EL (cell line): ENCODE measurements at places on chromosomes 4 and X.

DNA sequence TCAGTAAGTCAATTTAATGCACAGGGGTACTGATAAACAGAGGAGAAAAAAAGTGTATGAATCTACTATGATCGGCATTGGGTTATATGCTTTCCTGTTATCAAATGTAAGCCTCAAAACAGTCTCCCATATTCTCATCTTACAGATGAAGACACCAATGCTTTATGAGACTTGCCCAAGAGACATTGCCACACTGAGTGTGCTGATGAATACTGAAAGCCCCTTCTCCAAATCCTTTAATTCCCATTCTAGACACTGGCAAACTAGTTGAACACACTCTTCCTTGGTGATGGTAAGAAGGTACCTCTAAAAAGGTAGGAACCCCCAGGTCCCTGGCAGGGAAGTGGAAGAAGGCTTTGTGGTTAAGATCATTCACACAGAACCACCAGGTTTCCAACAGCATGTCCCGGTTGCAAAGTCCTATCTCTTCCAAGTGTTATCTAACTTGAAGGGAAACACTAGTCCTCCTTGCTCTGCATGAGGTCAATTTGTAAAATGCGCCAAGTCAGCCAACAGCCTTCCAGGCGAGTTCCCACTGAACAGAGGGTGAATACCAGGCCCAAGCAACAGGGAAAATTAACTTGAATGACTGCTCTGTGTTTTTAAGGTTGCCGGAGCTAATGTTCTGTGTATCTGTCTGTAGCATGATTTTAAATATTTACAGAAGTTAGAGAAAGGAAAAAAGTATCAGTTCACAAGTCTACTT lies 5.1 kb downstream of the SETD7 start:
- no peak for DNase-seq

DNA sequence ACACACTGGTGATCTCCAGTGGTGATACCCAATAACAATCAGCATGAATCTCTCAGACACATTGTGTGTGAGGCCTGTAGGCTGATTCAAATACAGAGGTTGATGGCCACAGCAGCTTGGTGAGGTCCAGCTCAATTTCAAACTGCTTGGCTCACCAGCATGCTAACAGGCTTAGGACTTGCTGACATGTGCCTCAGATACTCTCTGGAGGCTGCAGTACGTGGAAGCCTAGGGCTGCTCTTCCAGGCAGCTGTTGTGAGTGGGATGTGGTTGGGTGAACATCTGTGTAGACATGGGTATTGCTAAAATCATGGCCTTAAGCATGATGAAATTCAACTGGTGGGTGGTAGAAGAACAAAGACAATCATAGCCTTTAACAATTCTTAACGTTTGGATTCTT lies 4.3 kb downstream of the CXCL9 start:
- DNase-seq: no peak

- DNase-seq: no peak
Measured at GRCh38 chr4:86791126-86791525, 58.1 kb downstream of the SLC10A6 start.

- no peak for DNase-seq
Measured at GRCh38 chrX:77396781-77397180, 50.4 kb upstream of the FGF16 start.

DNA sequence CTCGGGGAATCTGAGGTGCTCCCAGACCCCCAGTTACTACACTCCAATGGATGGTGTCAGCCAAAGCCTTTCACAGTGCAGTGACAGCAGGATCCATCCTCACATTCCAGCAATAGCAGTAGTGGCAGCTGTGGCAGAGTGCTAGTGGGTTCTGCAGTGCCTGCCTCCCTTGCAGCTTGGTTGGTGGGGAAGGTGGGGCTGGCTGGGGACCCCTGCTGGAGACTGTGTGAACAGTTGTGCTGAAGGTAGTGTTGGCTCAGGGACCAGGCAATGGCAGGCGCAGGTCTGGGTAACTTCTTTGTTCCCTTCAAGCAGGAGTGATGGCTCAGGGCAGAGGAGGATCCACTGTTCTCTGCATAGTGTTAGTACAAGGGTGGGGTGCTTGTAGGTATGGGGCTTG lies 343.7 kb upstream of the TRAM1L1 start:
- DNase-seq: no peak

GRCh38 chr4:108947526-108947925 lies 184.7 kb upstream of the ETNPPL start:
- DNase-seq: no peak

DNA sequence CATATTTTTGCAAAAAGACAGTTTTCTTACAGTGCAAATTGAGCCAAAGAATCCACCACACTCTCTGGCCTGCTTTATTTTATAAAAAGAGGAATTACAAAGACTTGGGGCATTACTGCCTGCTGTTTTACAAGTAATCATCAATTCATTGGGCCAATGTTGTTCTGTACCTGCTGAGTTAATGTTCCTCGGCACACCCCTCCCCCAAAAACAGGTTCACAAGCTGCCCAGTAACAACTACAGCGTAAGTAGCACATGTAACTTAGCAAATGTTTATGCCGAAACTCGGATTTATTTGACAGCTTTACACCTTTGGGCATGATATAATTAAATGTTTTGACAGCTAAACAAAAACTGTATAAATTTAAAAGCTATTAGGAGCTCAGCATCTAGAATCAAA lies 214.6 kb upstream of the MAB21L2 start:
- no peak for DNase-seq

DNA sequence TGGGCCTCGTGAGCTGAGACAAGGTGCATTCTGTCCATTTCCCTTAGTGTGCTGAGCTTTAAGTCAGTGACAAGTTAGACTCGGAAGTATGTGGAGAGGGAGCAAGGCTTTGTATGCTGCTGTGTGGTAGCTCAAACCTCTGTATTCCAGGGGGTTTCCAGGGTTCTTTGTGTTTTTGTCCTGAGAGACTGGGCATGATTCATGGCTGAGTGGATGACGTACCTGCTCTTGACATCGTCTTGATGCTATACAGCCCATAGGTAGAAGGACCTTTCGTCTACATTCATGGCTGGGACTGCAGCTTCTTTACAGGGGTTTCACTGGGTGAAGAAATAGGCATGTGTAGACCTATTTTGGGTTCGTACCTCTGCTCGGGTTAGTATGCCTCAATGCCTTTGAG lies 162.7 kb upstream of the WDR1 start:
- no peak for DNase-seq

- peak; percentile 50 for DNase-seq
Measured at GRCh38 chr4:182286035-182286434, 42.8 kb downstream of the TENM3 start.

- DNase-seq: peak; percentile 27
Measured at GRCh38 chr4:186249785-186250754, 15.9 kb upstream of the F11 start.

DNA sequence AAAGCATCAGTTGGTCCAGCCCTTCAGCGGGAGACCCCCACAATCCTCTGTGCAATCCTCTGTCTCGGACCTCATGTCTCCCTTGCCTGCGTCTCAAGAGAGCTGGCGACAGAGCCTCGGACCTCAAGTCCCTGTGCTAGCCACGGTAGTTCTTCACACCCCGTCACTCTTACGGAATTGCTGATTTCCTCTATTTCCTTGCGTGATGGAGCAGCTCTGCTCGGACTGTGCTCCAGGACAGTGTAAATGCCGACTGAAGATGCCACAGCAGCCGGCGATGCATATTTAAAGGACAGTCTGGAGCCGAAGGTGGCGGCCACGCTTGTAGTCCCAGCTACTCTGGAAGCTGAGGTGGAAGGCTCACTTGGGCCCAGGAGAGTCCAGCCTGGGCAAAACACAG lies 1.9 kb downstream of the GRK4 start:
- DNase-seq: no peak

- no peak for DNase-seq
Measured at GRCh38 chr4:185263419-185263818, 54.0 kb downstream of the SNX25 start.
